ENCODE measurements at places on chromosomes 1 and 21.

GRCh38 chr1:111497592-111497991 is 5.8 kb downstream of the ADORA3 start:
- no peak for DNase-seq

- DNase-seq, result peak; percentile 99
Measured at GRCh38 chr1:44603718-44604117, 70.6 kb downstream of the TMEM53 start.

GRCh38 chr1:75711846-75712245 is 12.7 kb upstream of the ACADM start:
- DNase-seq, result no peak

GRCh38 chr1:248733566-248733965 is 22.0 kb downstream of the LYPD8 start:
- DNase-seq, result no peak

DNA sequence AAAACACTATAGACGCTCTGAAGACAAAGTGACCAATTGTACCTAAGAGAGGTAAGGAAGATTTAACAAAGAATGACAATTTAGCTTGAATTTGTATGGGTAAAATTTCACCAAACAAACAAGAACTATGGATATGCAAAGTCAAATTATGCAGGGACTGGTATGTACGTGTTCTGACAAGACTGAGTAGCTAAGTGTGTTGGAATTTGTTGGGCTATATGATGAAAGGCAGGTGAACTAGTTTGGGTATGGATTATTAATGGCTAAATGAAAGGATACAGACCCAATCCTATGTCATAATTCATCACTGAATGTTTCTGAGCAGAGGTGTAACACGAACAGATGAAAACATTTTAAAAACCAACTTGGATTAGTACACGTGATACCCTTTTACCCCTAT is 7.6 kb downstream of the DNTTIP2 start:
- no peak for DNase-seq

DNA sequence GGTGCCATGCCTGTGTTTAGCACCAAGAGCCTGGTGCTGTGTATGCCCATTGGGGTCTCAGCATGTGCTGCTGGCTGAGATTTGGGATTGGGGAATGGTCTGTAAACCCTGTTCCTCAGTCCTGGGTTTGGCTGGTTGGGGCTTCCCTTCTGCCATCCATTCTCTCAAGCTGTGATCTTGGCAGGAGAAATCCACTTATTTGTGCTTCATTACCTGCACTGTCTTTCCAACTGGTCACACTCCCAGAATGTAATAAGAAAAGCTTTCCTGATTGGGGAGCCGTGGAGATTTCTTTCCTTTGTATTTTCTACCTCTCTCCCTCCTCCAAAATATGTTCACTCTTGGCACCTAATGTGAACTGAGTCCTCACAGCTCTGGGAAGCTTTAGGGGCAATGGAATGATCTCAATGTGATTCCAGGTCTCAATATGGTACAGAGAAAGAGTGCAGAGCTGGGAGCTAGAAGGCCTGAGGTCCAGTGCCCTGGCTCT is 23.0 kb upstream of the KCNA10 start:
- DNase-seq, result no peak

DNA sequence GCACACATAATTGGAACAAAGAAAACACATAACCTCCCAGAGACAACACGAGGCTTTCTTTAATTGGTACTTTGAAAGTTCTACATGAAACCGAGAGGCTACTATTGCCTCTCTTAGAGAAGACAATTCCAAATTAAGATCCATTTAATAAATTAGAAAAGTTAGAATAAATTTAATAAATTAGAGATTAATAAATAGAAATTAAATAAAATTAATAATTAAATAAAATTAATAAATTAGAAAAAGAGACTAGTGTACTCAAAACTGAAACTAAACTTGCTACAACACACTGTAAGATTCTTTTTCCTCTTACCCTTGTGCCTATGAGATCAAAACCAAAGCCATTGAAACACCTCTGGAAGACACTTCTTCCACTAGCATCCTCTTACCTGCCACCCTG is 199.0 kb downstream of the URB2 start:
- no peak for DNase-seq

Measured in NCI-H1417 (cell line).